CD4-positive, alpha-beta T cell treated with Interleukin-4 for 4 hours (primary cell): ENCODE measurements at places on chromosomes 5 and 9.

GRCh38 chr9:126490871-126491567, 122.7 kb upstream of the LMX1B start:
- DNase-seq = peak; percentile 76

GRCh38 chr5:166722939-166723338, 1568.5 kb upstream of the WWC1 start:
- no peak for DNase-seq

GRCh38 chr5:31847354-31847753, 208.4 kb downstream of the PDZD2 start:
- no peak for DNase-seq

DNA sequence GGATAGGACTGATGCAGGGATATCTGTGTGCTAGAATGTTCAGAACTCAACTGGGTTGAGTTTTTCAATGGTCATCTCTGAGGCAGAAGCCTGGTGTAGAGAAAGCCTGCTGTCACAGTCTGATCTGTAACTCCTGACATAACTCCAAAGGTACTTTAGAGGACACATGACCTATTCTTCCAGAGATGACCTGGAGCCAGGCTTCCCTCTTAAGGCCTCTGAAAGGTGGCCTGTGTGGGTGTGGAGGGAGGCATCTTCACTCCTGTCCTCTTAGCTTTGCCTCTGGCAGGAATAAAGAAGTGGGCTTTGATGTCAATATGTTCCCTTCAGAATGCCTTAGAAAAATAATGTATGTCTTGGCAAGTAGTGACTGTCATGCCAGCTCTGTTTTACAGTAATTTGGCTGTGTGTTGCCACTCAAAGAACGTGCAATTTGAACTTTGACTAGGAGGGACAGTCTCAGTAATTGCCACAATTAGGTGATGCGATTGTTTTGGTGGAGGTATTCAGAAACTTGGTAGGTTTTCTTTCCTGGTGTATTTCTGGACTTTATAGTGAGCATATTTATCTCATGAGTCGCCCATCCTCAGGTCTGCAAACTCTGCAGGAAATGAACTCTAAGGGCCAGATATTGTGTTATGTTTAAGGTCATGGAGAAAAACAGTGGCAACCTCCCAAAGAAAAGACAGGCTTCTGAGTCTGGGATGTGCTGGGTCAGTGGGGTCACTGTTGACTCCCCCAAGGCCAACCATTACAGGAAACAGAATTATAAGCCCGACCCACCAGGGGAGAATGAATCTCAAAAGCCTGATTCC, 3.2 kb upstream of the C5orf63 start:
- DNase-seq = no peak
